Coronary artery (tissue), 2 donors: ENCODE measurements at places on chromosomes 11 and 22.

DNA sequence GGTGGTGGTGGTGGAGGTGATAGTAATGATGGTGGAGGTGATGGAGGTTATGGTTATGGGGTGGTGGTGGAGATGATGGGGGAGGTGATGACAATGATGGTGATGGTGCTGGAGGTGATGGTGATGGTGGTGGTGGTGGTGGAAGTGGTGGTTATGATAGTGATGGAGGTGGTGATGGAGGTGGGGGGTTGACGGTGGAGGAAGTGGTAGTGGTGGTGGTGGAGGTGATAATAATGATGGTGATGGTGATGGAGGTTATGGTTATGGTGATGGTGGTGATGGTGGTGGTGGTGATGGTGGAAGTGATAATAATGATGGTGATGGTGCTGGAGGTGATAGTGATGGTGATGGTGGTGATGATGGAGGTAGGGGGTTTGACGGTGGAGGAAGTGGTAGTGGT is 16.9 kb upstream of the WNT7B start:
- no peak for DNase-seq

- DNase-seq, result no peak
Measured at GRCh38 chr11:120859552-120860295, 164.2 kb upstream of the TBCEL start.

GRCh38 chr11:79708319-79708932 is 267.6 kb upstream of the TENM4 start:
- DNase-seq, result no peak

DNA sequence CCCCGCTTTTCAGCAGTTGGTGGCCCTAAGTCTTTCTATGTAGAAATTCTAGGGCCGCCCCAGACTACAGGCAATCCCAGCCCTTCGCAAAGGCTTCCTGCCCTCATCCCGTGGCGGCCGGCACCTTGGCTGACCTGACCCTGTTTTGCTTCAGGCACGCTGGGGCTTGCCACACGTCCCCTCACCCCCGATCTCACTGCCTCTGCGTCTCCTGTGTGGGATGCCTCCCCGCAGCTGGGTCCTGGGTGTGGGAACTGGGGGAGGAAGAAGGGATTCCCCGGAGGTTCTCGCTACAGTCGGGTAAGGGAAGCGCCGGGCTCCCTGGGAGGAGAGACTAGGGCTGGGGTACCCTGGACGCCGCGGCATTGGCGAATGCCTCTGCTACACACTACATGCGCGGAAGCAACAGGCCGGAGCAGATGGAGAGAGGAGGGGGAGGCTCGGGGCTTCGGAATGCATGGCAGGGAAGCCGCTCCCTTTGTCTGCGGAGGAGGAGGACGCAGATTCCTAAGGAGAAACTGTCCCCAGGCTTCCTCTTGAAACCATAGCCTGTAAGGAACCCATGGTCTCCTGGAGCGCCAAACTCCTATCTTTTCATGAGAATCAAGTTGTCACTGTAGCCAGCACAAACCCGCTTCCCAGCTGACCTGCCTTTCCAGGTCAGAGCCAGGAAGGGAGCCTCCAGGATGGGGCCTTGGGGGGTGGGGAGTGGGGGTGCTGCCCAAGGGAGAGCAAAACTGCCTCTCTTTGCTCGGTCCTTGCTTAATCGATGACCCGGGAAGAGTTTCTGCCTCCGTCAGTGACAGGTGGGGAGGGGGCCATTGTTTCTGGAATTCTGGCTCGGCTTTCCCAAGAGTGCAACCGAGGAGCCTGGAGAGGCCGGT is 1.4 kb downstream of the DTX4 start:
- DNase-seq, result no peak

DNA sequence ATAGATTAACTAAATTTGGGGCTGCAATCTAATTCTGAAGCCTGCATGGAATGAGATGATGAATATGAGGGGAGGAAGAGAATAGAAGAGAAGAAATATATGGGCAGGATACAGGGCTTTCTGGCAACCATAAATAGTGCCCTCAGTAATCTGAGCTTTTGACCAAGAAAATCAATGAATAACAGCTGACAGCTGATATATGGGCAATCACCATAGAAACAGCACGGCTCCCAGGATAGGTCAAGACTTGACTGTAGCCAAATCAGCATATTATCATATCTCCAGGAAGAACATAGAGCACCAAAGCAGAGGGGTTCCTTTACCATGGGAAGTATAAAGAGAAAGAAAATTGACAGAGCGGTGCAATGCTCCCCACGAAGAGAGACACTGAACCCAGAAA is 643.8 kb upstream of the TENM4 start:
- DNase-seq, result no peak

DNA sequence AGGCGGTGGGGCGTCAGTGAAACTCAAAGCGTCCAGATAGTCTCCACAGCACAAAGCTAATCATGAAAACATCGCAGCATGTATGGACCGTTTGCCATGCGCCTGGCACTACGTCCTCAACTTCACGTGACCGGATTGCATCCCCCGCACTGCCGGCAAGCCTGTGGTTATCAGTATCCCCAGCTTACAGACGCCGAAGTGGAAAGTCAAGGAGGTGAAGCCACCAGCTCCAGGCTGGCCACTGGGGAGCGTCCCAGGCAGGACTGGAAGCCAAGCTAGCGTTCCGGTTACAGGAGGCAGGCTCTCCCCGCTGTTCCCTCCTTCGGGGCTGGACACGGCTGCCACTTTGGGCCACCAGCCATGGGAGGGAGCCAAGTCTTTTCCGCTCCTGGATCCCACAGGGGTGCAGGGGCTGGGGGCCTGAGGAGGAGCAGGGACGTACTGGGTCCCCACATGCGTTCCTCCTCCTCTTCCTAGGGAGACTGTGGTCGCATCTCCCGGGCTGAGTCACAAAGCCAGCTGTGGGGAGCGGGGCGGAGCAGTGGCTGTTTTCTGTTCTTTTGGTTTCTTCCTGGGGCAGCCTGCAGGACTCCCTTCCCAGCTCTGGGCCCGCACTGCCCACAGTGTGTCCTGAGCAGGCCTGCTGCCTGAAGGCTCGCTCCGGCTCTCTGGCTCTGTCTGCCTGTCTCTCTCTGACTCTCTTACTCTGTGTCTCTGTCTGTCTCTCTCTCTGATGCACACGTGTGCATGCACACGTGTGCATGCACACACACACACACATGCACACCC is 4.3 kb upstream of the OSBPL5 start:
- DNase-seq, result no peak

GRCh38 chr22:17349172-17349571 is 20.1 kb upstream of the CECR2 start:
- DNase-seq, result no peak

- DNase-seq, result no peak
Measured at GRCh38 chr11:111531687-111532364, 8.7 kb upstream of the LAYN start.

GRCh38 chr22:36145881-36146280 is 14.7 kb downstream of the APOL3 start:
- DNase-seq, result no peak

DNA sequence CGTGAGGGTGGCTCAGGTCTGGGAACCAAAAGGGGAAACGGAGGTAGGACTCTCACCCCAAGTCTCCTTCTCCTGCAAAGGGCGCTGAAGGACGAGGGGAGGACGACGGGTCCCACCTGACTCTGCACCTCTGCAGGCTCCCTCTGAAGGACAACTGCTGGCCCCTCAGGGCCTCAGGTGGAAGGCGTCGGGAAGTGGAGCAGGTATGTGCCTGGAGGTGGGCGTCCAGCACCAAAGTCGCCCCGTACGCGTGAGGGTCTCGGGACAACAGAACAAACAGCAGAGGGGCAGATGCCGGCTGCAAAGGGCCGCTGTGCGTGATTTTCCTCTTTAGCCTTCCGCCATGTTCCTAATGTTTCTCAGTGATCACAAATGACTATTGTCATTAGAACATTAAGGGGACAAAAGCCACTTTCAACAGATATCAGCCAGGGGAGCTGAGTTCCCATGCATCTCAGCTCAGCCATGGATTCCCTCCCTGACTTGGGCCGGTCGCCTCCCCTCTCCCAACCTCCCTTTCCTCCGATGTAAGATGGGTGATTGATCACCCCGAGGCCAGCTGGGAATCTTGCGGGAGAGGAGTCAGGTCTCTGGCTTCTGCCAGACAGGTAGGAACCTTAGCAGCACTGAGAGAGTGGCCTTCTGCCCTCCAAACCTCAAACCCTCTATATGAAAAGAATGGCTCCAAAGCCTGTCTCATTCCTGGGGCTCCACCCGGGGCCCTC is 836 bp downstream of the SLC16A8 start:
- no peak for DNase-seq

GRCh38 chr11:130427581-130428315 is 661 bp downstream of the ADAMTS8 start:
- DNase-seq, result no peak

DNA sequence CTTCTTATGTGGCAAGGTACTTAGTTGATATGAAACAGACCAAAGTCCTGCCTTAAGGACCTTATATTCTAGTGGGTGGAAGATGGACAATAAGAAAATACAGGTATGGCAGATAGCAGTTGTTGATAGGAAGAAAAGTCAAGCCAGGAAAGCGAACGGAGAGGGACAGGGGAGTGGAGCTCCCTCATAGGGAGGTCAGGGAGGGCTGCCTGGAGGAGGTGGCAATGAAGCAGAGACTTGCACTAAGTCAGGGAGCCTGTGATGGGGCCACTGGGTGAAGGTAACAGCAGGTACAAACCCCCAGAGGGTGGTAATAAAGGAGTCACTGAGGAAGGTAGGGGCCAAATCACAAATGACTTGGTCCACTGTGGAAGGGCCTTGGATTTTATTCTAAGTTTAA is 65.3 kb downstream of the ABTB2 start:
- DNase-seq, result no peak

GRCh38 chr11:81579339-81579738 is 1154.3 kb downstream of the FAM181B start:
- no peak for DNase-seq

GRCh38 chr22:25281675-25282345 is 62.4 kb downstream of the CRYBB2 start:
- no peak for DNase-seq

- DNase-seq, result no peak
Measured at GRCh38 chr11:104105155-104105554, 58.8 kb downstream of the PDGFD start.

DNA sequence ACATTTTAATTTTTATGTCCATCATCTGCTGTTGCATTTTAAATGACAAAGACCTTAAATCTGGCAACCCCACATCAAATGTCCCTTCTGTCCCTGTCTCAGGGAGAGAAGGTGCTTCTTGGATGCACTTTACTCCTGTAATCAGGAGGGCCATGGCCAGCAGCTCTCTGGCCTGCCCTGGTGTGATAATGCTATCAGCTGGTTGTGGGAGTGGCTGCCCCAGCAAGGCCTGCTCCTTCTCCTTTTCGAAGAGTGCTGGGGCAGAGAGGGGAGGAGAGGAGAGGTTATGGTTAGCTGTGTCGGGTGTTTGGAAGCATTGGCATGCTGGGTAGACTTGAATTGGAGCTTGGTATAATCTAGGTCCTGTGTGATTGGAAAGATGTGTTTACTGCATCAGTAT is 12.8 kb downstream of the TNRC6B start:
- DNase-seq, result no peak

DNA sequence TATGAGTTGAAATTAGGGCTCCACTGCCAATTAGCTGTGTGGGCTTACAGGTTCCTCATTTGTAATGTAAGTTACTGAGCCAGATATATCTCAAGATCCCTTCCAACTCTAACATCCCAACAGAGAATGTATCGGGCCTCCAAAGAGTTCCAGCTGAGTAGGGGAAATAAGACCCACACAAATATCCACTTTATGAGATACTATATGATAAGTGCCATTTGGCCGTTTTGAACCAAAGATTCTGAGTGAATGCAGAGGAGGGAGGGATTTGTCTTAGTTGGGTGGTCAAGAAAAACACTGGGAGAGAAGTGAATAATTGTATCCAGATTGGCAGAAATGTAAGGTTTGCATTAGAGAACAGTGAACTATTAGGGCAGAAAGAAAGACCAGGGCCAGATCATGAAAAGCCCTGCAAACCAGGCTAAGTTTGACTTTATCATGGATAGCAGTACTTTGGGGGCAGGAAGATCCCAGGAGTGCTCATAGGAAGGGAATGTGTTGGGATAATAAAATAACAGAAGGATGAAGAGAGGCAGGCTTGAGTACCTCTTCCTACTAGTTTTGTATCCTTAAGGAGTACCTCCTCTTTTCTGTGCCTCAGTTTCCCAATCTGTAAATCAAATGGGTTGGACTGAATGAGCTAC is 63.9 kb downstream of the RPL27A start:
- no peak for DNase-seq

GRCh38 chr11:12639388-12639787 is 34.8 kb upstream of the TEAD1 start:
- DNase-seq, result no peak

DNA sequence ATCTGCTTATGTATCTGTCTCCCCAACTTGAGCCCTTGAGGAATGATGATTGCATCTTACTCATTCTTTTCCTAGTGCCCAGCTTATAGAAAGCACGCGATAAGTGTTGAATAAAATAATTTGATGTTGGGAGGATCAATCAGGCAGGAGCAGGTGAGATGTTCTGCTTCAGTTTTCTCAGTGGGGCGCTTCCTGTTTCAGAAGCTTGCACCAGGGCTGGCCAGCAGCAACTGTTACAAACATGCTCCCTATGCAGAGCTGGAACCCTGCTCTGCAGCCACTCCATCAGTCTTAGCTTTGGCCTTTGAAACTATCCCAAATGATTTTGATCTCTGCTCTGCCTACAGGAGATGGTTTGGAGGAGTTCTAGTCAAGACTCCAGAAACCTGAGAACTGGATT is 3.9 kb downstream of the ENDOD1 start:
- DNase-seq, result no peak
